ENCODE measurements at places on chromosomes 4 and X. TPM values are rescaled to one million over a fixed set of nuclear protein-coding genes. Genes with fewer than 3 reads are reported as not detected.

Gene PCDH18
- 26.0 TPM for total RNA-seq

Gene NXF2B
- total RNA-seq: not detected

Gene RHOH
- total RNA-seq: 0.94 TPM

Gene MAGEC2
- not detected for total RNA-seq

Gene LRIT3
- total RNA-seq: 0.16 TPM

Gene CSAG3
- total RNA-seq: not detected

DNA sequence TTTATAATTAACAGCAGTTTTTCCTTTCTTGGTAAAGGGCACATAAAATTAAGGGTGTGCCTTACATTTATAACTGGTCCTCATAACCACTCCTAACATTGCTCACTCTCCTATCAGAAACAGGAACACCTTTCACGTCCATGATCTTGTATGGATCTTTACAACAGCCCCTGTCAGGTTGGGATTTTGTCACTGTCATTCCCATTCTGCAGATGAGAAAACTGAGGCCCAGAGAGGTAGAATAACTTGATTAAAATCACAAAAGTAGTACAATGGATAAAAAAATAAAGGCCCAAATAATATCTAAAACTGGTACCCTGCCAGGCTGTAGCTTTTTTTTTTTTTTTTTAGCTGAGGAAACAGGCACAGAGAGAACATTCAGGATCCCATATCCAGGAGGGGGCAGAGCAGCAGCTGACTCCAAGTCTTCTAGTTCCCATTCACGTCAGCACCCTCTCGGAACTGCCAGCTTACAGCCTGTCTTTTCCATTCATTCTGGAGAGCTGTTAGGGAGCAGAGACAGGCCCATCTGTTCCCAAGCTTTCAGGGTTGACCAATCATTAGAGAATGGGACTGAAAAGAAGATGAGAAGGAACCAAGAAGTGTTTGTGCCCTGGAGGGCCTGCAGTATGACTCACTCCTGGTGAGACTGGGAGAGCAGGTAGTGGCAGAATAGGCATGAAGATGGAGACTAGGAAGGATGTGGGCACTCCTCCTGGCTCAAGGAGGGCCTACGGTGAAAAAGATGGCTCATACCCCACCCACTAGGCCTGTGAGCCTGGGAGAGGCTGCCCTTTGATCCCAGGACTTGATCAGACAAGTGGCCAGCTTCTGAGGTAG lies 7.3 kb downstream of the SUV39H1 start:
- DNase-seq: peak; percentile 4

GRCh38 chr4:158858410-158859199 lies 89.8 kb downstream of the FNIP2 start:
- DNase-seq: no peak

DNA sequence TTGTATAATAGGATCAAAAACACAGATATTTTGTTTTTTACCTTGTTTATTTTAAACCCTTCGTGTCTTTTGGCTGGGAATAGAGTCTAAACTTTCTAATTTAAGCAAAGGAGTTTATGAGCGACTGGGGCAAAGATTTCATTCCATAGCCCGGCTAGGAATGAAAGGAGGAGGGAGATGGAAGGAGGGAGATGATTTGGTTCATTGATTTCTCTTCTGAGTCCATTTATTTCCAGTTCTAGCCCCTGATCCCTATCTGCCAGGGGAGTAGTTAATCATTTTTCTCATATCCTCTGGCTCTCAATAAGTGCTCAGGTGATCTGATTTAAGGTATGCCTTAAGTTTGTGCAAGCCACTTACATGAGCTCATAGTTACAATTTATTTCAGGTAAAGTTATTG lies 120.0 kb downstream of the SPRY1 start:
- no peak for DNase-seq

DNA sequence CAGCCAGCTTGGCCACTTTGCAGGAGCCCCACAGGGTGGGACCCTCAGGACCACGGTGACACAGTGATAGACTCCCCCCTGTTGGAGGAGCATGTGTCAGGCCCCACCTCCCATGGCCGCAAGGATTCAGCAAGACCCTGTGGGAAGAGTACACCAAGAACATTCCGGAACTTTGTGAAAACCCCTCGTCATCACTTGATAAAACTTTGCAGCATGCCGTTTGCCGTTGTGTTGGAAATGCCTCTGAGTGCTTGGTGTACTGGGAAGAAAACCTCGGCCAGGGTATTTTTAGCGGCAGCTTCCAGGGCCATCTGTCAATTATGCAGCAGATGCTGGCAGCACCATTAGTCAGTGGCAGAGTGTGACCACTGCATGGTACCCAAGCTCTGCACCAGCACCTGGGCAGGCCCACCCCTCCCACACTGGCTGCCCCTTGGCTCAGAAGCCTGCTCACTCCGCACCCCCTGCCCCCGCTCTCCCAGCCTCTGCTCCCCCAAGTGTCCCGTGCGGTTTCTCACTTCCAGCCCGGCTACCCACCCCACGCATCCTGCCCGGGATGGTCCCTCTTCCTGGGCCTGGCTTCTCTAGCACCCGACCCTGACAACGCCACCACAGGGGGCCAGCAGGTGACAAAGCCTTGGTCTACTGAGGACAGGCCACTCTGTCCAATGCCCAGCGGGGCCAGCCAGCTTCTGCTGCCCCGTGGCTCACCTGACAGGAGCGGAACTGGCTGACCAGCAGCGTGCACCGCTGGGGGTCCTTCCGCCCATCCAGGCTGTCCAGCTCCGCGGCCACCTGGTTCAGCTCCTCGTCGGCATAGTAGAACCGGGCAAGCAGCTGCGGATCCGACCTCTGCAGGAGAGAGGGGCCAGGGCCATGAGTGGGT lies 65.0 kb downstream of the ZFYVE28 start:
- DNase-seq: peak; percentile 51

DNA sequence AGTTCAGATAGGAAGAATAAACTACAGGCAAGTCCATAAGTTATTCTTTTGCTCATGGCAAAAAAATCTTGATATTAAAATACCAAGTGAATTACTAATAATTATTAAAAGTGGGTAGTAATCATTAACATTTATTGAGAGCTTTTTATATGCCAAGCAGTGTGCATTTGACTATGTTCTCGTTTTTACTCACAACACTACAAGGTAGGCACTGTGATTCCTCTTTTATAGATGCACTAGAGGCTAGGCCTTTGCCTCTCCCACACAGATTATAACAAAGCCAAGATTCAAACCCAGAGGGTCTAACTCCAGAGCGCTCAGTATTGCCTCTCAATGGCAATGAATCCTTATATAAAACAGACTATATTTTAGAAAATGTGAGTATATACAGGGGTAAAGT lies 254.2 kb downstream of the NAF1 start:
- no peak for DNase-seq

DNA sequence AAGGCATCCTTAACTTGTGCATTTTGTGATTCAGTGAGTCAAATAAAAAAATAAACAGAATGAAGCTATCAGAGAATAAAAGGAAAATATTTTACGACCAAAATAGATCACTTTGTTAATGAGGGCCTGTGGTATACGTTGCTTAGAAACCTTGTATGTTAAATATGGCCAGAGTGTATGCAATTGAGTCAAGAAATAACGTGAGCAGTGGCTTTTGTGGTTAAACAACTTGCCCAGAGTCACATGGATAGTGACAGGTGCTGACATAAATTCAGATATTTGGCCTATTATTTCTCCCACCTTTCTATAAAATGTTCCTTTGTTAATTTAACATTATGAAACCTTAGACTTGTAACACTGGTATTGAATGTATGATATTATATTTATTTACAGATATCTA lies 393.4 kb downstream of the PABPC4L start:
- no peak for DNase-seq
